ENCODE measurements at places on chromosomes 7 and 10.
A peak's percentile ranks its signal among the peaks of the same experiment; 100 is the strongest.

- peak; percentile 37 for DNase-seq
Observed at GRCh38 chr10:21929070-21929469, 74.5 kb downstream of the DNAJC1 start.

GRCh38 chr7:116731445-116732335 is 59.7 kb downstream of the MET start:
- no peak for DNase-seq

DNA sequence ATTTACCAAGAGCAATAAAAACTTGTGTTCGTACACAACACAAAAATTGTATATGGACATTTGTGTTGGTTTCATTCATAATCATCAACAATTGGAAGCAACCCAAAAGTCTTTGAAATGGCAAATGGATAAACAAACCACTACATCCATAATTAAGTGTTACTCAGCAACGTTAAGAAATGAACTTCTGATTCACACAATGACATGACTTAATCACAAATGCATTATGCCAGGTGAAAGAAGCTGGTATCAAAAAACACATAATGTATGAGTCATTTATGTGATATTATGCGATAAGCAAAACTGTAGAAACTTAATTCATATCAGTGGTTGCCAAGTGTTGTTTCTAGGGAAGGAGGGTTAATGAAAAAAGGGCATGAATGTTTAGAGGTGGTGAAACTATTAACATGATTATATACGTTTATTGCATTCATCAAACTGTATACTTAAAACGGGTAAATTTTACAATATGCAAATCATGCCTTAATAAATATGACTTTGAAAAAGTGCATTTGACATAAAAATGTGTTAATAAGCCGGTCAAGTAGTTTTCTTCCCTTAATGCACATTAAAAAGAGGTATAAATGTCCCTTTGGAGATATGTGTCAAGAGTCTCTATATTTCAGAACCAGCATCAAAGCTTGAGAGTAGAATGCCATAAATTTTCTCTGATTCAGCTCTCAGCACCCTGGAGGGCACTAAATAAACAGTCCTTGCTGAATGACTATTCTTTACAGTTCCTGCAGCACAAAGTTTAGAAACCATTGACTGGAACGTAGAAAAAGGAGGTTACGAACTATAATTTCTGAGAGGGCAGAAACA is 84.8 kb upstream of the GRM3 start:
- DNase-seq: no peak

DNA sequence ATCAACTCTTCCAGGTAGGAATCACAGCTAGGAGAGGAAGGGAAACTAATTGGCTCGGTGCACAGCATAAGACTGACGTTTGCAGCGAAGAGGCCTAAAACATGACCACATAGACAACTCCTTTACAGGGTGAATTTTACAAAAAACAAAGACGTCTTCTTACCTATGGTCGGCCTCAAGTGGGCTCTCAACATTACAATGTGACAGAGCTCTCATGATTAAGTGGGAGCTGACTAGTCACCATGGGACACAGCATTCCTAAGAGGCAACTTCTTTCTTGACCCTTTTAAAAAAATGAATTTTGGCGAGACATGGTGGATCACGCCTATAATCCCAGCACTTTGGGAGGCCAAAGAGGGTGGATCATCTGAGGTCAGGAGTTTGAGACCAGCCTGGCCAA is 4.6 kb downstream of the PDIA4 start:
- DNase-seq: no peak

DNA sequence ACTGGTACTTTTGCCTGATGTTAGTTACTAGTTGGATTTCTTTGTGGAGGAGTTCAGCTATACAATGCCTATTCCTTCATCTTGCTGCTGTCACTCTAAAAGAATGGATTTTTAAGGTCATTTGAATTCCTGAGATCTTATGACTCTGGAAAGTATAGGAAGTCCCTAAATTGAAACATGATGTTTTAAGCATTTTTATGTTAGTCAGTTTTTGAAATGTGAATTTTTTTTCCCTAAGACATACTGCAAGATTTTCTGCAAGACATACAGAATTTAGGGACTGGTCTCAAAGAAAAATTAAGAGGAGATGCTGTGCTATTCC is 355.8 kb downstream of the SUGCT start:
- DNase-seq: peak; percentile 81

DNA sequence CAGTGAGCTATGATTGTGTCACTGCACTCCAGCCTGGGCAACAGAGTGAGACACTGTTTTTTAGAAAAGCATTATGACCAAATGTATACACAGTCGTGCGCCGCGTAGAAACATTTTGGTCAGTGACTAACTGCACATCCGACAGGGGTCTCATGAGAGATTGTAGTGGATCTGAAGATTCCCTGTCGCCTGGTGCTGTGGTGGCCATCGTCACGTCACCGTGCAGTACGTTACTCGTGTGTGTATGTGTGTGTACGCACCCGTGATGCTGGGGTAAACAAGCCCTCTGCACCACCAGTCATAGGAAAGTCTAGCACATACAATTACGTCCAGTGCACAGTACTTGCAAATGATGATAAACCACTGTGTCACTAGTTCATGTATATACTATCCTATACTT is 109.4 kb downstream of the ELFN1 start:
- DNase-seq: no peak

GRCh38 chr7:76356115-76356514 is 2.7 kb downstream of the YWHAG start:
- DNase-seq: no peak

DNA sequence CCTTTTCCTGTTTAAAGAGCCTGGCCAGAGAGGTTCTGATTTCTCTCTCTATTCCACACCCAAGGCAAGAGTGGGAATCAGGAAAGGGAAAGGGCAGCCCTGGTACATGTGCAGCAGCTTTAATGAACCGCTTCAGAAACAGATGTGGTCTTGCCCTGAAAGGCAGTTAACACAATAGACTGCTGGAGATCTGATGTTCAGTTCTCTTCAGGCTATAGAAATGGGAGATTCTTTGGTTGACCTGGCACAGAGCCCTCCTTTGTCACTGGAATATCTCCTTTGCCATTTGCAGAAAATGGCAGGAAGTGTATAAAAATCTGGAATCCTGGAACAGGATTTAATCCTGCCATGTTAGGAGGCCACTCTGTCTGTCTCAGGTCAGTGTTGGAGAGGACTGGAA is 36.3 kb upstream of the EXOC6 start:
- no peak for DNase-seq

GRCh38 chr10:120511165-120511564 is 54.1 kb downstream of the PLPP4 start:
- peak; percentile 77 for DNase-seq

- peak; percentile 46 for DNase-seq
Observed at GRCh38 chr10:118594392-118595063, 920 bp downstream of the PRLHR start.

GRCh38 chr10:102615361-102615760 is 28.9 kb upstream of the TRIM8 start:
- no peak for DNase-seq

DNA sequence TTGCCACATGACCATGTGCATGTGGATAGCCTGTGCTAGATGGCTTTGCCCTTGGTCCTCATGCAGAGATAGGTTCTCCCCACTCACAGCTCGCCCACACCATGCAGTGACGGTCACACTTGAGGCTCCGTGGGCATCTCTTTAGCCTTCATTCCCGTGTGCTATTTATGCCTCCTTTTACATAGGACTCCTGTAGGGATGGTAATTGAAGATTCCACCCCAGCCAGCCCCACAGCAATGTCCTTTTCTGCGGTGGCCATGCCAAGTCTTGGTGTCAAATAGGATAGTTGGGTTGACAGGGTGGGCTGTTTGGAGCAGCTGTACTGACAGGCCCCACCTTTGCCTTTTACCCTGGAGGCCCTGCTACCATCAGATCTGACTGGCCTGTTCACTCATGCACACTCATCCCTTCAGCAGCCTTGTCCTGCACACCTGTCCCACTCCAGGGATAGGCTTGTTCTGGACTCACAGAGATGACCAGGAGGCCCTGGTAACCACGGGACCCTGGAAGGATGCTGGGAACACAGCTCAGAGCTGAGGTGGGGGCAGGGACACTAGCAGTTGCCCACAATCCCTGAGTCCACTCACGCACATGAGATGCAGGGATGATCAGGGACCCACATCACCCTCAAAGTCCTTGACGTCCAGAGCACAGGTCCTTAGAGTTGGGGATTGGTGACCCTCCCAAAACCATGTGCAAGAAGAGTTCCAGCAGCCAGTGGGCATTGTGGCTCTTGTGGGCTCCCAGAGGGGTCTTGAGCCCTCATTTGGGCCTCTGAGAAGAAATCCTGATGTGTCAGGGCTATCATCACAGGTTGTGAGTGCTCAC is 71.2 kb downstream of the ADCY1 start:
- DNase-seq: no peak

- peak; percentile 52 for DNase-seq
Observed at GRCh38 chr7:19114551-19114855, 2.9 kb downstream of the TWIST1 start.

DNA sequence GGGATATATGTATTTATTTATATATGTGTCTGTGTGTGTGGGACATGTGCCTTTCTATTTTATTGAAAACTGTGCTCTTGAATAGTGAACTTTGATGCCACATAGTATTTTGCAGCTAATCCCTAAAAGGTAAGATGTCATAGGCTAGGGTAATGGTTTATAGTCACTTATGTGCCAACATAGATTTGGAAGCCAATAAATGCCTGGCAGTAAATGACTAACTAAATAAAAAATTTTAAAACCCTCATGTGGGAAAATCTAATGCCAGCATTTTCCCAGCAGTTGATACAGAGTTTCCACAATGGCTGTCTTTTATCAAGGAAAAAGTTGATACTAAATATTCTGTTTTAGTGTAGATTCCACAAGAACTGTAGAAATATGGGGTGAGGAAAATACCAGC is 101.5 kb upstream of the IMMP2L start:
- no peak for DNase-seq

- DNase-seq: no peak
Observed at GRCh38 chr10:43596546-43596945, 9.7 kb upstream of the ZNF485 start.

DNA sequence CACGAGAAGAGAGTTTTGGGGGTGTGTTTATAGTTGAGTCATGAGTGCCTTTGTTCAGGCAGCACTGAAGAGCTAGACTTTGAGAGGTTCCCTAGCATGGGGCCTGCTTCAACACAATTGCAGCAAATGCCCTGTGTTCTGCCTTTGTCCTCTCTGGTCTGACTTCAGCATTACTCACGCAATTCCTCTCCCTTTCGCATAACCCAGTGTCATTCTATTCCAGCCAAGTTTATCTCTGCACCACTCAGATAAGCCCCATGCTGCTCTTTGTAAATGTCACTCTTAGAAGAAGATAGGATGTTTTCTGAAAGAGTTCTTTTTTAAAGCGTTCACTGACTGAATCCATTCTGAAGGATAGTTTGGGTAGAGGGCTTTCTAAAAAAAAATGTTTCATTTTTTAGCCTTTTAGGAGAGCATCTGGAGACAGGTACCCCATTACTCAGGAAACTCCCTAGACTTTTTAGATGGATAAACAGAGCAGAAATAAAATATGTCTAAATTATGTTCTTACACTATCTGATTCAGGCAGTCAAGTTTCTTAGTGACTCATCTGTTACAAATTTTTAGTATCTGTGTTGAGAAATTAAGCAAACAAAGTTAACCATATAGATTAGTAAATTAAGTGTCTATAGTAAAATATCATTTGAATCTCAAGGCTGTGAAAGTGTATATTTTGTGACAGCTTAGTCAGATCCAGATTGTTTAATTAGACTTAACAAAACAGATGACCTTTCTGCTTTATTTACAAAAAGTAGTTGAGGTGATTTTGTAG is 318.5 kb downstream of the GPR158 start:
- peak; percentile 31 for DNase-seq

DNA sequence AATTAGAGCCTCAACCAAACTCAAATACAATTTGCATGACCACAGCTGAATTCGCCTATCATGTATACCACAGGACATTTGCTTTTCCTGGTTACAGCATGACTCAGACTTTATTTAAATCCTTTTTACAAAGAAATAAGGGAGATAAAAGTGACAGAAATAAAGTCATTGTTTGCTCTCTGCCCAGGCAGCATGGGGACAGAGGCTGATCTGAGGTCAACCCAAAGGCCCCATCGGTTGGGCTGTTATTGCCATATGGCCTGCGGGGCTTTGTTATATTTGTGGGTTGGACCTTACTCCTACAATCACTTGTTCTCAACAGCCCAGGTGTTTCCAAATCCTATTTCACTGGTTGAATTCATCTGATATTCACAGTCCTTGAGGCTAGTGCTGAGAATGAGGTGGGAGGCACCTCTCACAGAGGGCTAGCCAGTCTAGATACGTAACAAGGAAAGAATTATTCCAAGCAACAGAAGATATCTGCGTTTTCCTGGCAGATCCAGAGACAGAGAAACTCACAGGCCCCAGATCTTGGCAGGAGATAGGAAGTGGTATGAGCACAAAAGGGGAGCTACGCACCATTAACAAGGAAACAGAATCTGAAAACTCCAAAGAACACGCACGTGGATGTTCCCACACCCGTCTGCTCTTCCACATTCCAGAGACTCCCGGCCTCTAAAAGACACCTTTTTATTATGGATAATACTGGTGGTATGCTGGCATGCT is 117.3 kb downstream of the HIPK2 start:
- no peak for DNase-seq

GRCh38 chr7:133155146-133155545 is 73.3 kb upstream of the CHCHD3 start:
- DNase-seq: no peak

GRCh38 chr7:145909991-145910513 is 206.5 kb upstream of the CNTNAP2 start:
- peak; percentile 48 for DNase-seq

GRCh38 chr7:116766881-116767280 is 94.9 kb downstream of the MET start:
- no peak for DNase-seq

- no peak for DNase-seq
Observed at GRCh38 chr7:127187740-127188139, 65.0 kb downstream of the GRM8 start.

- DNase-seq: peak; percentile 99
Observed at GRCh38 chr7:20241194-20241910, 24.2 kb upstream of the MACC1 start.

DNA sequence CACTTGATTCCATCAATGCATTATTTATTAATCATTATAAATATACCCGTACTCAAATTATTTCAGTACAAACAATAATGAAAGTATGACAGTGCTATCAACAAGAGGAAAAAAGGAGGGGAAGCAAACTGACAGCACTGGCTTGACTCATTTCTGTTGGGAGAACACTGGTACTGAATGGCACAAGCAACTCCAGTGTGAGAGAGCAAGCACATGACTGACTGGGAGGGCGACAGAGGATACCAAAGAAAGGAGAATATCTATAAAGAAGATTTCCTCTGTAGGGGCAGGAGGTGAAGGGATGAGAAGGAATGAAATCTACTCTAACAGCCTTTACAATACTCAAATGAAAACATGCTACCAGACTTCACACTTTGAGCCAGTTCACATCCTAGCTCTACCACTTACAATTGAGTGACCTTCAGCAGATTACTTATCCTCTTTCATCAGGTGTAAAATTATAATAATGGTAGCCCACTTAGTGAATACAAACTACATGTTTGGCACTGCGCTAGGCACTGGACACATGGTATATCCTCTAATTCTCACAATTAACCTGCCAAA is 1.5 kb downstream of the USP54 start:
- DNase-seq: no peak

GRCh38 chr10:37860494-37861190 is 3.2 kb upstream of the ZNF248 start:
- peak; percentile 45 for DNase-seq

Data from fibroblast of upper back skin (primary cell).